ENCODE measurements at places on chromosomes 16 and 17. TPM values are rescaled to one million over a fixed set of nuclear protein-coding genes. Genes with fewer than 3 reads are reported as not detected.

DNA sequence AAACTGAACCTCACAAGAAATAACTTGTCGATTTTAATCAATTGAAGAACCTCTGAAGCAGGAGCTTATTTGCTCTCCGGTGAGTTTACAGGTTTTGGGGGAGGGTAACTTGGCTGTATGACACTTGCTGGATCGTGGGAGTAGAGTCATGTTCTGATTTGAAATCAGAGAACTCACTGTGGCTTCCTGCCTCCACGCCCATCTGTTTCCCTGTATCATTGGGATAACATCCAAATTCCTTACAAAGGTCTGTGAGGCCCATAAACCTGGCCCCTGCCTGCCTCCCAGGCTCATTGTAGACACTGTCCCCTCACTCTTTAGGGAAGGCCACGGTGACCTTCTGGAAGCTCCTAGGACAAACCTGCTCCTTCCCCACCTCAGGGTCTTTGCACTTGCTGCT lies 48.3 kb downstream of the C17orf67 start:
- peaks cover 7% of the 10 kb centered on the region for H3K27me3 ChIP-seq
- peak overlapping the region; percentile 27 for H3K4me3 ChIP-seq
- H3K27ac ChIP-seq = no peak overlapping the region
- H3K4me1 ChIP-seq = peaks cover 62% of the 10 kb centered on the region
- no peak for DNase-seq

GRCh38 chr16:67685388-67686112 lies 18.9 kb downstream of the C16orf86 start:
- DNase-seq = no peak
- H3K27ac ChIP-seq = no peak overlapping the region
- no peaks in the 10 kb centered on the region for H3K27me3 ChIP-seq
- H3K36me3 ChIP-seq = no peaks in the 10 kb centered on the region
- no peaks in the 10 kb centered on the region for H3K4me1 ChIP-seq

DNA sequence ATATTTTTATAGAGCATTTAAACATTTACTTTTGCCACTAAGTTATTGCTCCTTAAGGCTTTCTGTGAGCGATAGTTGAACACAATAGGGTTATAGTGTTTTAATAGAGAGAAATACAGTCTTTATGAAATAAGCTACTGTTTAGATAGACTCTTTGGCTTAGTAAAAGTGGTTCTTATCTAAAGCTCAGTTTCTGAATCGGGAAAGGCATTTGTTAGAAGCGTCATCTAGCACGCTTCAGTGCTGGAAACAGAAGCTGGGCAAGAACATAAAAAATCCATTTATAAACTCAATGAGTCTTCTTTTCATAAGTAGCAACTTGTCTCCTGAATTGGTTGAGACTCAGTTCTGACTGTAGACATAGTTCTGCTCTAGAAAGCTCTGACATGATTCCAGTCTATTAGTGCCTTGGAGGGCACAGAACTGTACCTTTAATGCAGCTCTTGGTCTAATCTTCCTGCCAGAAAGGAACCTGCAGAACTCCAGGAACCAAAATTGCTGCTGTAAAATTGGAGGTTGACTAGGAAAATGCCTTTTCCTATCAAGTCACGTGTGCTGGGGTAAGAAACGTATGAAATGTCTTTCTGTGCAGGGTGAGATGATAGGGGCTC lies 55.4 kb upstream of the DNAJA2 start:
- no peak overlapping the region for H3K27ac ChIP-seq
- H3K27me3 ChIP-seq = no peaks in the 10 kb centered on the region

The AGRP gene
- total RNA-seq = not detected
